ENCODE measurements at places on chromosomes 5 and 9.
A peak's percentile ranks its signal among the peaks of the same experiment; 100 is the strongest.

GRCh38 chr5:169169783-169170182, 131.2 kb downstream of the SLIT3 start:
- no peak for DNase-seq

DNA sequence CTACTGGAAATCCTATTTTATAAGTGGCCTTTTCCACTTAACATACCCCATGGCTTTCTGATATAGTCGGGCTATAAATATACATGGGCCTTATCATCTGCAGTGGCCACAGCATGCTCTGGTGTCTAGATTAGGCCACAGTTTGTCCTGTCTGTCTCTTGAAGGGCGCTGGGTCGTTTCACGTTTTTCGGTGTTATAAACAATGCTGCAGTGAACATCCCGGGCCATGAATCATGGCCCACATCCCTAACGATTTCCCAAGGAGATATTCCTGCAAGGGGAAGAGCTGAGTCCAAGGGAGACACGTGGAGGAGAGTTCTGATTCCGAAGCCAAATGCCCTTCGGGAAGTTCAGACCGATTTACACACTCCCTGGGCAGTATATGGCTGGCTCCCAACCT, 8.4 kb downstream of the PLPP7 start:
- DNase-seq, result no peak

GRCh38 chr9:78821126-78821822, 524.3 kb downstream of the PSAT1 start:
- DNase-seq, result peak; percentile 42

GRCh38 chr5:121500310-121500709, 351.4 kb upstream of the FTMT start:
- DNase-seq, result no peak

GRCh38 chr5:55538661-55539060, 3.9 kb upstream of the PLPP1 start:
- DNase-seq, result no peak

- DNase-seq, result no peak
These were observed 72.8 kb upstream of the MTAP start for GRCh38 chr9:21729648-21730047.

- no peak for DNase-seq
These were observed 218.5 kb downstream of the PLK2 start for GRCh38 chr5:58241389-58241788.

- DNase-seq, result no peak
These were observed 31.1 kb downstream of the SEC61B start for GRCh38 chr9:99253134-99253533.

- peak; percentile 78 for DNase-seq
These were observed 1.1 kb downstream of the POMT1 start for GRCh38 chr9:131503626-131504465.

GRCh38 chr5:78675956-78676730, 27.6 kb upstream of the LHFPL2 start:
- DNase-seq, result no peak

DNA sequence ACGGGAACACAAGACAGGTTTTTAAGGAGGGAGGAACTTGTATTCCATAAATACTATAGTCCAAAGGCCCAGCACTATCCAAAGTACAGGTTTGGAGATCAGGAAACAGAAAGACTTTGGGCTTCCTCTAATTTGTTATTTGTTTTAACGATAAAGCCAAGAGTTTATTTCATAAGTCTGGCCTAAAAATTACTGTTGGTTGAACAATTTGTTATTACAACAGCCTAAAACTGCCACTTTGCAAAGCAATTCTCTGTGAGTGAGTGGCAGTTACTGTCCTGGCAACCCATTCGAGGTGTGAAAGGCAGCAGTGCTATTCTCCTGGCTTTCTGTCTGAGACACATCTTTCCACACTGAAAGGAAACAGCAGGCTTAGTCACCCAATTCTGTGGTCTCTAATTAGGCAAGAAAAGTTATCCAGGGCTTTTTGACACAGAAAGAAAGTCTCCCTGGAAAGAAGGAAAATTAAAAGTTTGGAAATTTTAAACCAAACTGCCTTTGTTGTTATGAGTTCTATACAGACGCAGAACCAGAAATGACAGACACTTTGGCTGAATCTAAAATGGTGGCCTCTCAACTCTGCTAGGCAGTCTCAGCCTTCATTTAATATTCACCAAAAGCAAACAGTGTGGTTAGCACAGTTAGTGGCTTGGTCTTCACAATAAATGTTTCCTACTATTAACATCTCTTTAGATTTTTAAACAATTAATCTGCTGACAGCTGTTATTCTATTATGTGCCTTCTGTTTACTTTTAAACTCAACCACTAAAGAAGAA, 33.9 kb downstream of the PSMB7 start:
- peak; percentile 92 for DNase-seq

GRCh38 chr5:14258840-14259239, 115.7 kb downstream of the TRIO start:
- DNase-seq, result no peak

GRCh38 chr9:137439158-137439714, 1.9 kb downstream of the ENTPD8 start:
- DNase-seq, result no peak

- DNase-seq, result no peak
These were observed 284.2 kb upstream of the SEMA6A start for GRCh38 chr5:116858705-116859333.

GRCh38 chr5:69271376-69271775, 36.7 kb downstream of the CDK7 start:
- no peak for DNase-seq

GRCh38 chr5:127425868-127426267, 91.6 kb upstream of the PRRC1 start:
- peak; percentile 33 for DNase-seq

GRCh38 chr5:51832934-51833470, 449.8 kb downstream of the ISL1 start:
- no peak for DNase-seq

- DNase-seq, result peak; percentile 50
These were observed 1.0 kb upstream of the PTBP3 start for GRCh38 chr9:112334432-112334841.

DNA sequence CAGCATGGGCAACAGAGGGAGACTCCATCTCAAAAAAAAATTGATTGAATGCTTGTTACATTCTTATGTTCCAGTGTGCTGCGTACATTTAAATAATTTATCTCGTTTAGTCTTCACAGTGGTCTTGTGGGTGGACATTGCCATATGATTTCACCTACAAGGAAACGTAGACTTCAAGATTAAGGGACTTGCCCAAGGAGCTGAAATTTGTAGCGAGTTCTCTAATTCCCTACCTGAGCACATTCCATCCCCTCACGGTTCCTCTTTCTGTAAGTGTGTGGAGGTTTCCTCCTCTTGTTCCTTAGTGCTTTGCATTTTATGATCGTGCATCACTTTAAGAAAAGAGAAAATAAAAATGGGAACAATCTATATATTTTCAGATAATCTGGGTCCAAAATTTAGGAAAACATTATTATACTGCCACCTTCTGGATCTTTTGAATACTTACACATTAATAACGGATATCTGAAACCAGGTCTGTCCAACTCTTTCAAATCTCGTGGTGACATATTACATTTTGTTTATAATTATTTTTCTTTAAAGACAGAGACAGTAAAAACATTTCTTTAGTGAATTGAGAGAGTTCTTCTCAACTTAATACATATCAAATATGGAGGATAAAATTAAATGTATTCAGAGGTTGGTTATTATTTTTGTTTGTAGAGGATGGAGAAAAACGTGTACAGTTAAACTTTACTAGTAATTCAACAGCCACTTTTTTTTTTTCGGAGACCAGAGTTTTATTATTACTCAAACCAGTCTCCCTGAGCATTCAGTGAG, 29.9 kb upstream of the C7 start:
- peak; percentile 44 for DNase-seq

GRCh38 chr5:9570876-9571275, 25.0 kb upstream of the SEMA5A start:
- DNase-seq, result no peak
